ENCODE measurements at places on chromosomes 1 and 21.

DNA sequence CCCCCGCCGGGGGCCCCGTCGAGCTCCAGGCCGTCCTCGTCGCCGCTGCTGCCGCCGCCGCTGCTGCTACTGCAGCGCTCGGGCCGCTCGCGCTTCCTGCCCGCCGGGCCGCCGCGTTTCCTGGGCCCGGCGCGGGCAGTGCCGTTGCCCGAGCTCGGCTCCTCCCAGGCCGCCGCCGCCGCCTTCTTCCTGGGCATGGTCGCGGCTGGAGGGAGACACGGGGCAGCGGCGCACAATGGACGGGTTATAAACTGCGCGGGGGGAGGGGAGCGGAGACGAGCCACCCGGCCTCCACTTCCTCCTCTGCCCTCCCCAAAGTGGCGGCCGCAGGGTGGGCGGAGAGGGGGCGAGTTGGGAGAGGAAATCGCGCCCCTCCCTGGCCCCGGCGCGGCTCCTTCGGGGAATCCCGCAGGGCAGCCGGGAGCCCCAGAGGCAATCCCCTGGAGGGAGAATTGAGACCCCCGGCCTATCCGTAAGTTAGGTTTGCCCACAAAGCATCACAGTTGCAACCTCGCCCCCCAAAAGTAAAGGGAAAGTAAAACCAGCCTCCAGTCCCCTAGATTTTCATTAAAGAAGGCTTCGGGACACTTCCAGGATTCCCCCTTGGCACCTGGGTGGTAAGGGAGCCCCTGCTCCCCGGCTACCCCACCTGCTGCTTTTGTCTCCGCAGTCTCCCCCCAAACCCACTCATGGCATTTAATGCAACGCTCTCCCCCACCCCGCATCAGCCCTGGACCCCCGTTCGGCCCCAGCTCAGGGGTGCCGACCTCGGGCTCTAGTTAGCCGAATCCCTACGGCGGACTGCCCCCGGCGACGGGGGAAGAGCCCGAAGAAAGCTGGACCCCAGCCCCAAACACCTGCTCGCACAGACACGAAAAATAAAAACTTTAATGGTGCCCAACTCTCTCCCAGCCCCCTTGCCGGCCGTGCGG, 893 bp downstream of the RCC2 start:
- peak; percentile 39 for DNase-seq

DNA sequence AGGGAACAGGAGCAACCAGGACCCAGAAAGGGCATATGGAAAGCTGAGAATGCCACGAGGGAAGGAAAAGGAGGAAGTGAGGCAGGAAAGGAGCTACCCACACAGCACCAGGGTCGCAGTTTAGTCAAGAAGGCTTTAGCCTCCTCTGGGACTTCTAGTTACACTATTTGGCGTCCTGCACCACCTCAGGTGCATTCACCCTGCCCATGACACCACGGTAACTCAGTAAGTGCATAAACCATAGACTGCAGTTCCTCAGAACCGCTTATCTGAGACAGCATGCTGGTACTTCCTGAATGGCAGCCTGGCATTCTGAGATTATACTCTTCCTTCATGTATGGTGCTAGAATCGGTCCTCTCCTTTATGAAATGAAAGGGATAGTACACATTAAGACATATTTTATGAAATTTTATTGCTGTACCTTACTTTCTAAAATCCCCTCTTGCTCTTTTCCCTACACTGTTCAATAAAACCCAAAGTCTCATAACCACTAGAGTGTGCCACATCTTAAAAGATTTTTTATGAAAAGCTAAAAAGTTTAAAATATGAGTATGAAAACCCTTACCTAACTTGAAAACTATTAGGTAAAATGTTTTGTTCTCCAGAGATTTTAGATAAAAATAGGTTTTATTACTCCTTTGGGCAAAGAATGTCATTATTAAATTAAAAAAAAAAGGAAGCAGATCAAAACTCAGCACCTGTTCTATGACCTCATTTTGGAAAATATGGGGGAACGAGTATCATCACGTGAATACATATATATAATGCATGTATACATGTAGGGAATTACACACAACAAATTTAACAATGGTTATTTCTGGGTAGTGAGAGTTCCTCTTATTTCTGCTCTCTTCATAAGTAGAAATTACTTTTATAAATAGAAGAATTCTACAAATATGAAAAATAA, 67.3 kb downstream of the VAV3 start:
- no peak for DNase-seq

DNA sequence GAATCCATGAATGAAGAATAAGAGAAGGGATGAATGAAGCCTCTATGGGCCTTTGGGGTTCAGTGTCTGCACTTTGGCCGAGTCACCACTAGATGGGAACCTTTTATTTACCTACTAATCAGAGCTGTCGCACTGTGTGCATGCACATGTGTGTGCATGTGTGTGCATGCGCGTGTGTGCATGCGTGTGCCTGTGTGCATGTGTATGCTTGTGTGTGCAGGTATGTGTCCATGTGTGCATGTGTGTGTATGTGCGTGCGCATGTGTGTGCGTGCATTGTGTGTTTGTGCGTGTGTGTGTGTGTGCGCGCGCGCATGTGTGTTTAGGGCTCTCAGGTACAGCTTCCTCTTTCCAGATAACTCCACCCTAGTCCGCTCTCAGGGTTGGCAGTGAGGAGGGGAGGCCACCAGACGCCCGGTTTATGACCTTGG, 20.4 kb upstream of the UBXN10 start:
- DNase-seq: no peak

DNA sequence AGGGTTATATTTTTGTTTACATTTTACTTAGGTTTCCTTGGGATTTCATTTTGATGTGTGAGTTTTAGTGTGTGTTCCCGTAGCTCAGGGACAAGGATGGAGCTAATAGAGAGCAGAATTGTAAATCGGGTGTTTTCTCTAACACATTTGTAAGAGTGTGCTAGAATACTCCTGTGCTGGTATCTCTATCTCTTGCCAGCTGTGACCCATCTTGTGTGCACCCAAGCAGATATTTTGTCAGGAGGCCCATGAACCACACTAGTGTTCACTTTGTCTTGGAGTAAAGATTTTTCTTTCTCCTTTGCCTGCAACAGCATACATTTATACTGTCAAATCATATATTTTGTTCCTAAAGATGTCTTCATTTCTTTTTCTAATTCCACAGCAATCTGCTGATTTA, 23.4 kb downstream of the KRTAP19-8 start:
- DNase-seq: no peak

- DNase-seq: no peak
Observed at GRCh38 chr1:52034050-52034384, 407 bp upstream of the KTI12 start.

GRCh38 chr1:109669246-109669948, 1.5 kb downstream of the GSTM2 start:
- no peak for DNase-seq

- DNase-seq: peak; percentile 83
Observed at GRCh38 chr1:41432481-41433280, 51.8 kb downstream of the EDN2 start.

DNA sequence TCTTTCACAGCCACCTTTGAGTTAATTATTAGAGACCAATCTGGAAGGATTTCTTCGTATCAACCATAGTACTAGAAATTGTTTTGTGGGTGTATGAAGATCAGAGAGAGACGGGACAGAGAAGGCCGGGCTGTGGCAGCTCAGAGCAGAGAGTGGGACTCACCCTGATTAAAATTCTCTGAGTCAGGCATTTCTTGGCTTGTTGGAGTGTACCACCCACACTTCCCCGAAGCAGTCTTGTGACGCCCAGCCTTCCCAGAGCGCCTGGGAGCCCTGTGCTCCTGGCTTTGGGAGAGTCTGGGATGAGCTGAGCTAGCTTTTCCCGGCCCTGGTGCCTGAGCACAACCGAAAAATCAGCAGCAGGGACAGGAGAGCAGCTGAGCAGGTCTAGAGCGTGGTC, 19.4 kb downstream of the PLEKHM2 start:
- DNase-seq: no peak

- no peak for DNase-seq
Observed at GRCh38 chr1:75097654-75098053, 36.5 kb upstream of the LHX8 start.

- no peak for DNase-seq
Observed at GRCh38 chr1:233435622-233436021, 108.1 kb downstream of the MAP3K21 start.

- DNase-seq: no peak
Observed at GRCh38 chr1:98351561-98351960, 310.0 kb upstream of the SNX7 start.

DNA sequence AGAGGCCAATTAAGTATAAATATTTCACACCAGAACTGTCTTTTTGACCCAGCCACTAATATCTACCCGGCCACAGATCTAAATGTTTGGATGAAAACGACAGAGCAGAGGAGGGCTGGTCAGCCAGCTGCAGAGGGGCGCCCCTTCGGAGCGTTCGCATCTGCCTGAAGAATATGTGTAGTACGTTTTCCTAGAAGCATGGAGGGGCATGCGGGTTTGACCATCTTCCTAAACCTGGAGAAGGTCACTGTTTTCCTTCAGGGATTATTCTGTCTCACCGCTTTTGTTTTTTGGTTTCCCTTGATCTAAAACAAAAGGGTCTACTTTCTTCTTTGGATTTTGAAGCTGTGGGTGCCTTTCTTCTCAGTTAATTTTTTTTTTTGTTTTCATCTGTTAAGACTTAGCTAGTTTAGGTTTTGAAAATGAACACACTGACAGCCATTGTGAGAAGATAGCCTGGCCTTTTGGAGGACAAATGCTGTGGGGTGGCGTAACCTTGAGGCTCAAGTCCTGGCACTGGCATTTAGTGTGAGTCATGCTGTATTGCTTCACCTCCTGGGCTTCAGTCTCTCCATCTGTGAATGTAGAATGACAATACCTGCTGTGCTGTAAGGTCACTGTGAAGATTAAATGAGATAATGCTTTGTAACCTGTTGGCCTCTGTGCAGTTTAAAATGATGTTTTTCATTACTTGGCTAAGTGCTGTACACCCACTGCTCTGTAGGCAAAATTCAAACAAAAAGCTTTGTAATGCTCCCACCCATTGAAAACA, 74.1 kb upstream of the IRF2BP2 start:
- DNase-seq: no peak

DNA sequence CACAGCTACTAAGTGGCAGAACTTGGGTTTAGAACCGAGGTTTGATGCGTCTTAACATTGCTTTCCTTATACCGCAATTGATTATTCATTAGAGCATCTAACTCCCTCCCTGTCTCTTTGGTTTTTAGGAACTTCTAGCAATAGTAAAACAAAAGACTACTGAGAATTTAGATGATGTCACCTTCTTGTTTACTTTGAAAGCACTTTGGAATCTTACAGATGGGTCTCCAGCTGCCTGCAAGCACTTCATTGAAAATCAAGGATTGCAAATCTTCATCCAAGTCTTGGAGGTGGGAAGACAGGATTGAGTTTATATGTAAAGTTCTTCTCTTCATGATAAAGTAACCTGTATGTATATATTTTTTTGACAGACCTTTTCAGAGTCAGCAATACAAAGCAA, 35.0 kb downstream of the ZYG11A start:
- DNase-seq: no peak

- no peak for DNase-seq
Observed at GRCh38 chr1:14511796-14512585, 86.5 kb upstream of the KAZN start.

- DNase-seq: no peak
Observed at GRCh38 chr1:226684026-226684425, 55.1 kb downstream of the ITPKB start.

DNA sequence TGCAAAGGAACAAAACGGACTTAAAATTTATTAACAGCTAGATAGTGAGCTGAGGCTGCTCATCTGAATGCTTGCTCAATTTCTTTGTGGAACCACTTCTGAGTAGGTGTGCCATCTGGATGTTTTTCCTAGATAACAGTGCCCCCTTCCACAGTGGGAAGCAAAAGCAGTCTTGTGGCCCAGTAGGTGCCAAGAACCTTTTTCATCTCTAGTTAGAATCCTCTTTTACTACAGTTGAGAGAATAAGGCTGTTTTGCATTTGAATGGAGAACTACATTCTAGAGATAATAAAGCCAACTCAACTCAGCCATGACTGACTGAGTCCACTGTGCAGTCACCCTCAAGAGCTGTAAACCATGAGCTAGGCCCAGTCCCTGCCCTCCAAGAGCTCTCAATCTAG, 13.3 kb downstream of the F3 start:
- no peak for DNase-seq

DNA sequence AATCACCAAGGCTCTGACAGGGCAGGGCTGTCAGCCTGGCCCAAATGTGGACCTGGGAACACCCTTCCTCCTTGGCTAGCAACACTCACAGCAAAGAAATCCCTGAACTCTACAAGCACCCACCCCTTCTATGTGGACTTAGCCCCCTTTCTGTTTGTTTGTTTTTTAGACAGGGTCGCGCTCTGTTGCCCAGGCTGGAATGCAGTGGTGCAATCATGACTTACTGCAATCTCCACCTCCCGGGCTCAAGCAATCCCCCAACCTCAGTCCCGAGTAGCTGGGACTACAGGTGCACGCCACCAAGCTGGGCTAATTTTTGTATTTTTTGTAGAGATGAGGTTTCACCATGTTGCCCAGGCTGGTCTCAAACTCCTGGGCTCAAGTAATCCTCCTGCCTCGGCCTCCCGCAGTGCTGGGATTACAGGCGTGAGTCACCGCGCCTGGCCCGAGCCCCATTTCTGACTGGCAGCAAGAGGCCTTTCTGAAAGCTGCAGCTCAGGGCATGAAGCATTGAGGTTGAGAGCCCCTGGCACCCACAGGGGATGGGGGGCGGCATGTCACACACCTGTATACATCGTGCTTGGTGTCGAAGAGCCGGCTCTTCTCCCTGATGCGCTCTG, 16.2 kb downstream of the RIPK4 start:
- DNase-seq: no peak

- no peak for DNase-seq
Observed at GRCh38 chr1:84573481-84573966, 716 bp downstream of the CTBS start.

- no peak for DNase-seq
Observed at GRCh38 chr1:42944246-42944928, 14.3 kb downstream of the SLC2A1 start.

GRCh38 chr1:159077120-159077961, 775 bp upstream of the AIM2 start:
- DNase-seq: no peak

- DNase-seq: no peak
Observed at GRCh38 chr1:45629035-45629434, 5.2 kb upstream of the CCDC17 start.

DNA sequence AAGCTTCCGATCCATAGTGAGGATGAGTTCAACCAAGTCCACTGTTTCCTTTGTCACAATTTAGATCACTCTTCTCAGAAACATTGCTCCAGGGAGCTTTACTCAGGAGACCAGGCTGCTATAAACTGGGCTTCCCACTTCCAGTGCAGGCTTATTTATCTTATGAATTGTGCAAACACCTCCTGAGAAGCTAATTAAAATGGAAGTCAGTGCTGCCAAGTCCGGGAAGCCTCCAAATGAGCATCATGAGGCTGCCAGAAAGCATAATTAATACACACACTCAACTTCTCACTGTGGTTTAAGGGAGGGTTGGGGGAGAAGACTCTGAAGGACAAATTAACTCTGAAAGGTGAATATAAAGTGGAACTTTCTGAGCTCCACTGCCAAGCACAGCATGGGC, 145.0 kb upstream of the SGIP1 start:
- DNase-seq: no peak

DNA sequence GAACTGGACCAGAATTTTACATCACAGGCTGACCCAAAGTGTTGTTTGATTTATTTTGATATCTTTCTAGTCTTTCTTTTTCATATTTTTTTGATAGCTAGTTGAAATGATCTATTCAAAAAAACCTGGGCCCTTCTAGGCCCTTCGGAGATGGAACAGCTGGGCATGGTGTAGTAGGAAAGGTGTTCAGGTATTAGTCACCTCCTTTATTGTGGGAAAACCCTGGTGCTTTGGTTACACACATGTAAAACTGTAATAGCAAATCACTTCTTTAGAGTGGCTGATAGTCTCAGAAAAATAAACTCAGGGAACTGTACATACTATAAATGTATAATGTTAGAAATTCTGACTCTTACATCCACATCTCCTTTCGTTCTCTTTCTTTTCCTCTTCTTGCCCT, 234.5 kb downstream of the PLA2G4A start:
- no peak for DNase-seq
